Metanephros (tissue), 2 donors: ENCODE measurements at places on chromosomes 1 and 21. TPM values are rescaled to one million over a fixed set of nuclear protein-coding genes. Genes with fewer than 3 reads are reported as not detected.

Gene LRRC8C
- total RNA-seq: 6.5 TPM

Gene ERICH3
- 0.12 TPM for total RNA-seq

Gene GBP4
- total RNA-seq: 9.6 TPM

Gene TTC34
- 0.29 TPM for total RNA-seq

Gene KCNA3
- 1.8 TPM for total RNA-seq

Gene PEAR1
- total RNA-seq: 33.2 TPM

Gene KRTAP10-3
- not detected for total RNA-seq

Gene PLA2G2C
- not detected for total RNA-seq

Gene SELENOF
- total RNA-seq: 154 TPM

Gene SPOCD1
- 0.76 TPM for total RNA-seq

Gene RNF186
- 0.18 TPM for total RNA-seq

Gene TNFSF4
- total RNA-seq: 1.8 TPM

Gene CTSS
- 46.1 TPM for total RNA-seq

Gene DENND2D
- total RNA-seq: 17.2 TPM

Gene ACKR1
- total RNA-seq: 1.6 TPM

Gene LDLRAD1
- total RNA-seq: not detected

Gene CEP350
- 40.9 TPM for total RNA-seq

Gene FAM76A
- 15.3 TPM for total RNA-seq

Gene TDRD5
- 3.0 TPM for total RNA-seq

Gene FMO3
- 0.12 TPM for total RNA-seq

Gene C8B
- total RNA-seq: not detected

Gene PSRC1
- total RNA-seq: 8.1 TPM

Gene CSMD2
- 0.70 TPM for total RNA-seq

Gene LCE6A
- total RNA-seq: not detected

Gene MAP1LC3C
- total RNA-seq: 1.9 TPM

Gene PER3
- 12.7 TPM for total RNA-seq

Gene RAB25
- total RNA-seq: 34.3 TPM

Gene ARHGAP30
- 5.5 TPM for total RNA-seq

Gene SHE
- total RNA-seq: 14.1 TPM

Gene MYBPHL
- total RNA-seq: not detected

Gene S100A7
- not detected for total RNA-seq

Gene KLHDC7A
- total RNA-seq: 8.1 TPM

Gene MYCL
- 10.7 TPM for total RNA-seq

Gene WDR26
- 80.7 TPM for total RNA-seq

Gene TMPRSS15
- 0.06 TPM for total RNA-seq

Gene CFAP74
- 0.23 TPM for total RNA-seq

Gene EPHA10
- 0.12 TPM for total RNA-seq
